T-helper 17 cell (primary cell): ENCODE measurements at places on chromosomes 6 and 20. TPM values are rescaled to one million over a fixed set of nuclear protein-coding genes. Genes with fewer than 3 reads are reported as not detected.

Gene PRDM13
- total RNA-seq, result not detected

Gene BTNL2
- not detected for total RNA-seq

Gene EGFL8
- total RNA-seq, result 9.6 TPM

Gene ULBP3
- total RNA-seq, result 1.6 TPM

Gene CST2
- not detected for total RNA-seq

Gene APCDD1L
- not detected for total RNA-seq

Gene WFDC10B
- total RNA-seq, result not detected

Gene THEMIS
- total RNA-seq, result 53.9 TPM
